ENCODE measurements at places on chromosomes 16 and 17.

- peaks cover 3% of the 10 kb centered on the region for H3K27me3 ChIP-seq
- H3K27ac ChIP-seq = no peak overlapping the region
- DNase-seq = no peak
- H3K4me3 ChIP-seq = no peak overlapping the region
- peaks cover 49% of the 10 kb centered on the region for H3K36me3 ChIP-seq
Observed at GRCh38 chr16:68350813-68351350, 40.1 kb downstream of the PRMT7 start.

GRCh38 chr16:86631444-86631843 is 53.1 kb downstream of the FOXL1 start:
- peaks cover 42% of the 10 kb centered on the region for H3K4me1 ChIP-seq
- peaks cover 4% of the 10 kb centered on the region for H3K36me3 ChIP-seq
- H3K27ac ChIP-seq = no peak overlapping the region

DNA sequence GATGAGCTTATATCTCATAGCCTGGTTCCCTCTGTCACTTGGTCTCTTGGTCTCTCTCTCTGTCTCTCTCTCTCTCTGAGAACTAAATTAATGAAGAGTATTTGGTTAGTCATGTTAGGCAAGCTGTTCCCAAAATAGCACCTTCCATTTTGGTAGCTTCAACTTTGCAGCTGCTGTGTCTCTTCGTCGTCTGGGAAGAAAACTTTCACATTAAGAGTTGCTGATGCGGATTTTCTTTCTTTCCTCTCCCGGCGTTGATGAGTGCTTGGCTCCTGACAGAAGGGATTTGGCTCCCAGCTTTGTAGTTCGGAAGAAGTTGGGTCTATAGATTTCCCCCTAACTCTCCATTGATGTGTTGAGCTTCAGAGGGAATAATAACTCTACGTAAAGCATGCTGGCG is at the start of gene RBFOX1:
Gene RBFOX1 (plus strand): TSS at position 235 of the 400 bp plus-strand sequence.
- H3K4me1 ChIP-seq = peaks cover 58% of the 10 kb centered on the region
- peaks cover 3% of the 10 kb centered on the region for H3K27me3 ChIP-seq
- DNase-seq = no peak

GRCh38 chr17:65697661-65698060 is 136.2 kb upstream of the AXIN2 start:
- no peak for DNase-seq
- no peaks in the 10 kb centered on the region for H3K27me3 ChIP-seq
- peak overlapping the region; percentile 96 for H3K27ac ChIP-seq
- H3K4me3 ChIP-seq = peak overlapping the region; percentile 84
- H3K36me3 ChIP-seq = peaks cover 12% of the 10 kb centered on the region

DNA sequence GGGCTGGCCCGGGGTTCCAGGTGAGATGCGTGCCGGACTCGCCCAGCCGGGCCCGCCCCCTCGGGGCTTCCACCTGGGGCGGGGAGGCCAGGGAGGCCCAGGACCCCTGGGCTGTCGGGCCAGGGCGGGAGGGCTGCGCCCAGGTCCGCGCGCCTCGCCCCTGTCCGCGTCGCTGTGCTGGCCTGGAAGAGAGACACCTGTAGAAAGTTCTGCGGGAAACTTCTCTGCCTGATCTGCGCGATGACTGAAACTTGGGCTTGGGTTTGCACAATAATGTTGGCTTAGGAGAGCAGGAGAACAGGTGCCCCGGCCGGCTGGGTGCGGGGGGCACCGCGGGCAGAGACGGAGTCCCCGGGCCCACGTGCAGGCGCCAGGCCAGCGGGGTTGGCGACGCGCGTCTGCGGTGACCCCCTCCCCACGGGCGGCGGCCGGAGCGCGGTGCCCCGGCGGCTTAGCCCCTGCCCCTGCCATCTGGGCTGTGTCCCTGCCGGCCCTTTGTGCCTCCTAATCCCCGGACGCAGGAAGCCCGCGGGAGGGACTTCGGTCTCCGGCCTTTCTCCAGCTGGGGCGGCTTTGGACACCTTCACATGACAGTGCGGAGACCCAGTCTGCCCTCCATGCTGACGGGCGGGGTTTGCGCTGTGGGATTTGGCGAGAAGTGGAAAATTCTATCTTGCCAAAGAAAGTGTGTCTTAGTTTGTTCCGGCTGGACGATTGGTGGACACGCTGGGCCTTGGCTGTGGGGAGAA is 483 bp downstream of the LLGL2 start:
- DNase-seq = peak; percentile 48
- H3K27me3 ChIP-seq = peaks cover 50% of the 10 kb centered on the region
